Activated CD8-positive, alpha-beta memory T cell treated with anti-CD3 and anti-CD28 coated beads, Interleukin-2, amount 50 U/mL, for 48 hours (primary cell): ENCODE measurements at places on chromosomes 7 and 10.

DNA sequence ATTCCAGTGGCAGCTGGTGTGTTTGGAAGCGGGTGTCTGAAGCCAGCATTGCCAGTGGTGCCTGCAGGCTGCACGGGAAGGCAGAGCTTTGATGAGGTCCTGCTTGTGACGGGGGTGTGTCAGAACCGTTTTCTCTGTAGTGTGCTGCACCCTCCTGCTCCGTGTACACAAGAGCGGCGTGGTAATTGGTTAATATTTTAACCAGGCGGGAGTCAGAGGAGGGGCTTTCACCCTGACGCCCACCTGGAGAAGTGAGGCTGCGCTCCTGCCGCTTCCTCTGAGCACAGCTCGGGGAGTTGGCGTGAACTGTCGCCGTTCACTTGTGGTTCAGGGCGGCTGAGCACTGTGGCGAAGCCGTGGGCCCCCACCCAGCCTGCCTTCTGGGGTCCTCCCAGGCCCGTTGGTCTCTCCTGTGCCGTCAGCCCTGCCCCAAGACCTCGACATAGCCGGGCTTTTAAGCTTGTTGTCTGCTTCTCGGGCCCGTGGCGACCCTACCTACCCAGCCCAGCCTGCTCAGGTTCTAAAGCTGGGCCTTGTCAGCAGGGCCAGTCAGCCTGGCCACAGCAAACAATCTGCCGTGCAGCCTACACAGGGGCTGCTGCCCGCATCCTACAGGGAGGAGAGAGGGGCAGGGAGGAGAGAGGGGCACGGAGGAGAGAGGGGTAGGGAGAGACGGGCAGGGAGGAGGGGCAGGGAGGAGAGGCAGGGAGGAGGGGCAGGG is 11.6 kb downstream of the NKX6-2 start:
- no peak for DNase-seq

DNA sequence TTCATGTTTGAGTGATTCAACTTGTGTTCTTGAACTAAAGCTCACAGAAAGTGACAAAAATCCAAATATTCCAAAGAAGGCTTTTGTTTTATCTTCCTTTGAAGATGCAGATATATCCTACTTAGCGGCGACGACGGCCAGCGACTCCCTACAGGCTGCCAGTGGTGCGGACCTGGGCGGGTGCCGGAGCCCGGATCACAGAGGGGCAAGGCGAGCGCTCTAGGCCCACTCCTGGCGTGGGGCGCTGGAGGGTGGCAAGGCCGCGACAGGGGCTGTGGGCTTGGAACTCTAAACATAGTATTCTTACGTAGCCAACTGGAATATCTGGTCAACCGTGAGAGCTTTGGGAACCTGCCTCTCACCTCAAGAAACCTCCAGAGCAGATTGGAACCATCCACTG is 914 bp upstream of the GIMAP7 start:
- DNase-seq: no peak

DNA sequence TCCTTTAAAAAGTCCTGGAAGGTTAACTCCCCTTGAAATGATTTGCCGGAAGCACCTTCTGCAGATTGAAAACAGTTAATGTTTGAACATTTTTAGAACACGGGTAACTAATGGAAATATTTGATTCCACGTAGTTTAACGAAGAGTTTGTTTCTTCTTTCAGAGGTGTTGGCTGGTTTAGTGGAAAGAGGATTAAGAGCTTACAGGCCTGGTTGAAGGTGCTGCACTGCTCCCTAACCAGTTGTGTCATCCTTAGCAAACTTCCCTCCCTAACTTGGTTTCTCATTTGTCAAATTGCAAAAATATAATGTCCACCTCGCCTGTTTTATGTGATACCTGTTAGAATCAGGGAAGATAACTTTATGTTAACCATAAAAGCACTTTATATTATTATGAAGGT is 243.0 kb upstream of the FZD8 start:
- no peak for DNase-seq

- DNase-seq: no peak
Observed at GRCh38 chr7:1354661-1355567, 104.4 kb downstream of the MICALL2 start.

DNA sequence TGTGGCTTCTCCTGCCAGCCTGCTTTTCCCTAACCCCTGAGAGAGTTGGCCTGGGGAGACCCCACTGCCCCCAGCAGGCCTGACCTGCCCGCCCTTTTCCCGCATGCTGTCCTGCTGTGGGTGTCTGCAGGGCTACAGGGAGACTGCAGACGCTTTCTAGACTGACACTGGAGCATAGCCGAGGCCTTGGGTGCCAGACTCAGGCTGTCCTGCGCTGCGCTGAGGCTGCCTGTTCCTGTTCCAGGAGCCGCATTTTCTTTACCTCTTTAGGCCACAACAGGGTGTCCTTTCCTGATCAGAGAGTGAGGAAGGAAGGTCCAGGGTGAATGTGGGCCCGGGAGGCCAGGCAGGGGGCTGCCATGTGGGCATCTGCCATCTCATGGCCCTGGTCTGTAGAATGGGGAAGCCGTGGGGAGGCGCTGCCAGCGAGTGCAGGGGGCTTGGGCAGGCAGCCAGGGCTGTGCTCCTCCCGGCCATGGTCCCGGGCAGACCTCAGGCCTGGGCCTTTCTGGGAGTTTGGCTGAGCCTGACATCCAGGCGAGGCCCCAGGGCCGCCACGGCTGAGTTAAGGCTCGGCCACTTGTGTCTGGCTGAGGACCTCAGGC is 3.6 kb downstream of the PWWP2B start:
- DNase-seq: no peak
